CD4-positive, alpha-beta T cell treated with Interferon gamma for 1 hour (primary cell): ENCODE measurements at places on chromosomes 6 and 20.

GRCh38 chr6:25248123-25248522 lies 31.1 kb upstream of the CARMIL1 start:
- DNase-seq, result no peak

DNA sequence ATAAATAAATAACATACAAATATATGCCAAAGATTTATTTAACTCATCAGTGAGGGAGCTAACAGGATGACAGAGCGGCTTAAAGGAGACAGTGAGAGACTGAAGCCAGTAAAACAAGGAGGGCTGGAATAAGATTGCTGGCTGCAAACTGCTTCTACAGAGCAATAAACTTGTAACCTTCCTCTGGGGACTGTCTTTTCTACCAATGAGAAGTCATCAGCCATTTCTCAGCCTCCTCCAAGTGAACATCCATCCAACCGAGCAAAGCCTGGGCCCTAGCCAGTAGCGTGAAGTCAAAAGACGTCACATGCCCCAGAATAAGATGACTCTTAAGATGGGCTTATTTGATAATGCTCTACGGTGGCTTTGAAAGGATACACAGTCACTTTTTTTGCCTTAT lies 42.5 kb downstream of the CPXM1 start:
- DNase-seq, result no peak

GRCh38 chr6:136739501-136739900 lies 52.8 kb downstream of the MAP3K5 start:
- no peak for DNase-seq

DNA sequence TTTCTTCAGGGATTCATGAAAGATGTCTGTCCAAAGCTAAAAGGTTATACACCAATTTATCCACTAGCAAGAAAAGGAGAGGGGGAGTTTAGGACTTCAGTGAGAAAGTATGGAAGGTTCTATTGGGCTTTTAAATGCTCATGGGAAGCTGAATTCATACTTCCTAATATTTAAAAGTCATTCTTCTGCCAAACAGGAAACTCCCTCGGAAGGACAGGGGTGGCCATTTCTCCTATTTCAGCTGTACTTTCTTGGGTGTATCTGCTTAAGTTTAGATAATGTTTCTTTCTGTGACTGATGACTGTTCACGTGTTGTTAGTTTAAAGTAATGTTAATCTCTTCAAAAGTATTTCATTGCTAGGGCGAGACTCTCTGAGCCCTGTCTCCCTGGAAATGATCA lies 80.5 kb upstream of the IFNGR1 start:
- no peak for DNase-seq

DNA sequence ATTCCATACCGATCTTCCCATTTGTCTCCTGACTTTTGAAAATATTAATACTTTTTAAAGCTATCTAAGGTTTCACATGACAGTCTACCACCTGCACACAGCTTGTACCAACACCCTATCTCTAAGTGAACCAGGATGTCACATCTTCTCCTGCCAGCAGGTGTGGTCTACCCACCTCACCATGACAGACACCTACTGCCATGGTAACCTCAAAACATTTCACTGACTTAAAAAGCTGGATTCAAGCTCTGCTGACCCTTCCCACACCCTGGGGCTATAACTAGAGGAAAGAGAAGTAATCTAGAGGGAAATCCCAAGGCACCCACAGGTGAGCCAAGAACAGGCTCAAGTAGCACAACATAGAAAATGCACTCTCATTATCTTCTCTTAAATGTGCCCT lies 1.2 kb downstream of the SLC17A3 start:
- peak; percentile 8 for DNase-seq

- DNase-seq, result no peak
These were observed 754.7 kb upstream of the NRSN1 start for GRCh38 chr6:23371132-23371915.

GRCh38 chr6:116387374-116387773 lies 16.6 kb downstream of the DSE start:
- peak; percentile 65 for DNase-seq

DNA sequence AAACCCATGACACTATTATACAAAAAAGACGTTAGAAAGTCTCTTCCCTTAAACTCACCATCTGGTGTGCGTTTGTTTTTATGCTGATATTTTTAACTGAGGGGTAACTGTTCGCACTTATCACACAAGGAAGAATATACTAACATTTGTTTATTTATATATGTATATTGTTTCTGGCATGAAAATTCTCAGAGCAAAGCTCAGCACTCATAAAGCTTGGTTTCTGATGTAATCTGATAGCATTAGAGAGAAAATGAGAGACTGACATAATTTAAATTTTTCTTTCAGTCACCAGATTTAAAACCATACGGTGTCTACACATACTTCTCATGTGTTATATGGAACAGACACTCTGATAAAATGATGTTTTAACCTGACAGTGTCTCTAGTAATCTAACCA lies 6.9 kb downstream of the BLOC1S5 start:
- DNase-seq, result no peak

DNA sequence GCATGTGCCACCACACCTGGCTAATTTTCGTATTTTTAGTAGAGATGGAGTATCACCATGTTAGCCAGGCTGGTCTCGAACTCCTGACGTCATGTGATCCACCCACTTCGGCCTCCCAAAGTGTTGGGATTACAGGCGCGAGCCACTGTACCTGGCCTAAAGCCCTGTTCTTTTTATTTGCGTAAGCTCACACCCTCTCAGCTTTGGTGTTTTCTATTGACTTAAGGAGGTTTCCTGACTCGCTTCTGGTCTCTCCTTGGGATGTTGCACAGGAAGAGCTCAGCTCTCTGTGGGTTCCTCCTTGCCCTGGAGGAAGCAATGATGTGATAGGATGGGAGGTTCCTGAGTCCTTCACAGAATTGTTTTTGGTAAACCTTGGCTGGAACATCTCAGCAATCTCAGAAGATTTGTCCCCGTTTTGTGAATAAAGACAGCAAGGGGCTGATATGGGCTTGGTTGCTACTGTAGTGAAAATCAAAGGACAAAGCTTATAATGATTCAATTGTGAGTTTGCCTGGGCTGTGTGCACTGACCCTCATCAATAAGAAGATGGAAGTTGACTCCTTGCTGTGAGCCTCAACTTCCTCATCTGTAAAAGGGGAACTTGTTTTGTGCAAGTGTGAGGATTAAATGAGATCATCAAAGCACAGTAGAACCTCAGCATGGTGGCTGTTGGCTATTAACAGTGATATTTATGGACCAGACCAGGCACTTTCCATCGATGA lies 27.0 kb downstream of the TOX2 start:
- no peak for DNase-seq

- DNase-seq, result no peak
These were observed 28.5 kb downstream of the RSPO3 start for GRCh38 chr6:127146932-127147331.

GRCh38 chr6:121652726-121653623 lies 217.5 kb downstream of the GJA1 start:
- DNase-seq, result no peak

DNA sequence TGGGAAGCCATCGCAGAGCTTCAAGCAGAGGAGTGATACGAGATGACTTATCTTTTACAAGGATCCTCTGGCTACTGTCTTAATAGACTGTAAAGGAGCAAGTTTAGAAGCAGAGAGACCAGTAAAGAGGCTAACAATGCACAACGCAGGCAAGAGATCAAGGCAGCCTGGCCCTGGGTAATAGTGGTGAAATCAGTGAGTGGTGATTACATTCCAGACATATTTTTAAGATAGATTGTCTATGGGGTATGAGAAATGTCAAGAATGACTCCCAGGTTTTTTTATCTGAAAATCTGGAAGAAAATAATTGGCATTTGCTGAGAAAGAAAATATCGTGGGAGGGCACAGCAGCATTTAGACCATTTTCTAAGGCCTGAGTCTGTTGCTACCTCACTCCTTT lies 213.6 kb upstream of the HTR1E start:
- no peak for DNase-seq

DNA sequence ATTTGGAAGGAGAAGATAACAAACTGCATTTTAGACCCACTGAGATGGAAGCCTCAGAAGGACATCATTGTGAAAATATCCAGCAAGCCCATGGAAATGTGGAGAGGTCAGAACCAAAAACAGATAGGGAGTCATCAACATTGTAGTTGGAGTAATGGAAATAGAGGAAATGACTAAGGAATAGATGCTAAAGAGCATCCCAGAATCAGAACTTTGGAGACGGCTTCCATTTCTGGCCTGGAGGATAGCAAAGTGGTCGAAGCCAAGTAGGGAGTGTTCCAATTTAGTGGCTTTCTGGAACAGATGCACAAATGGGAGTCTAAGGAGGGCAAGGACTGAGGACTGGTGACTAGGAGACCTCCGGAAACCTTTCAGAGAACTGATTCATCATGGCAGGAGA lies 3.6 kb downstream of the BEND6 start:
- no peak for DNase-seq

DNA sequence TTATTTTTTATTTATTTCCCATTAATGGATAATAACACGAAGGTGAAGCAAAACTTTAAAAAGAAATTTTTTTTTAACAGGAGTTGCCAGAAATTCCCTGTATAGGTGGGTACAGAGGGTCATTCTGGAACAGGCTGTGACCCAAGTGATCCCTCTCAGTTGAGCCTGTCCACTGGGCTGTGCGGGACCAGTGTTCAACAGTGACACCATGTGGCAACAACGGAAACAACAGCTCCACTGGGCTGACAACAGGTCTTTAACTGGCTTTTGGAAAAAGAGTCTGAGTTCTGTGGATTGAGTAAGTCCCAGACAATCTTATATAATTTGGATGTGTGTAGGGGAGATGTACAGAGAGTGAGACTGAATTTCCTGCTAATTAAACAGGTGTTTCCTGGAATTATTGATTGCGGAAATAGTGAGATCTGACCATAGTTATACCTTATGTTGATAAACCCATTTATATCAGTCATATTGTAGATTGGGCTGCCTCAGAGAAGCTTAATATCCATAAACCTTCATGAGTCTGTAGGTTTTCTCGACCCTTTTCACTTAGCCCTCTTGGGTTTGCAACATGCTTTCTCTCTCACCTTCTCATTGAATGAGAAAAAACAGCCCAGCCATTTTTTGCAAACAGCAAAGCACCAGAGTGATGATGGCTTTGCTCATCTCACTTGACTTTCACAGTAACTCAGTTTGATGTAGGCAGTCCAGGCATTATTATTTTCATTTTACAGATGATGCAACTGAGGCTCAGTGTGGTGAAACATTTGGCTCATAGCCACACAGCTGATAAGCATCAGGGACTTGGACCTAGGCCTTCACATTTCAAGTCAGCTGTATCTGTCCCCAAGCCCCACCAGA lies 17.5 kb downstream of the KIAA1755 start:
- DNase-seq, result no peak

DNA sequence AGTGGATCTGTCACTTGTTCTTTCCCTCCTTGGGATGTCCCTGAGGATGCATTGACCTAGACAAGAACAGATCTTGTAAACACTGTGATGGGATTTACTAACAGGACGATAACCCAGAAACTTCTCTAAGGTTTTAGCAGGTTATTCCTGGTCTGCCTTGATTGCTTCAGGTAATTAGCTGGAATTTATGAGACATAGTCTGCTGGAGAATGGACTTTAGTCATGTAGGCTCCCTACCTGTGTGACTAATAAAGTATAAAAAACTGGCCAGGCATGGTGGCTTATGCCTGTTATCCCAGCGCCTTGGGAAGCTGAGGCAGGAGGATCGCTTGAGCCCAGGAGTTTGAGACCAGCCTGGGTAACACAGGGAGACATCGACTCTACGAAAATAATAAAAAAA lies 96.1 kb downstream of the PAK5 start:
- no peak for DNase-seq

DNA sequence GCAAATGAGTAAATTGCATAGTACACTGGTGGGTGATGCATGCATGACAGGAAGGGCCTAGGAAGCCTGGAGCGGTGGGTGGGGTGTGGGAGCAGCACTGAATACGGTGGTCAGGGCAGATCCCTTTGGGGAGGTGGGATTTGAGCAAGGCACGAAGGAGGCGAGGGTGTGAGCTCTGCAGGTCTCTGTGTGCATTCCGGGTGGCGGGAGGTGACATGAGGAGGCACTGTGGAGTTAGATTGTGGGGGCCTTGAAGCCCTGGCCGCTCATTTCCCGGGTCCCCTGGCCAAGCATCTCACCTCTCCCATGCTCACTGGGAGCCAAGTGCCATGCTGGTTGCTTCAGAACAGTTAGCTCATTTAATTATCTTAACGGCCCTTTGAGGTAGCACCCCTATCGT lies 6.2 kb upstream of the SPDEF start:
- no peak for DNase-seq

DNA sequence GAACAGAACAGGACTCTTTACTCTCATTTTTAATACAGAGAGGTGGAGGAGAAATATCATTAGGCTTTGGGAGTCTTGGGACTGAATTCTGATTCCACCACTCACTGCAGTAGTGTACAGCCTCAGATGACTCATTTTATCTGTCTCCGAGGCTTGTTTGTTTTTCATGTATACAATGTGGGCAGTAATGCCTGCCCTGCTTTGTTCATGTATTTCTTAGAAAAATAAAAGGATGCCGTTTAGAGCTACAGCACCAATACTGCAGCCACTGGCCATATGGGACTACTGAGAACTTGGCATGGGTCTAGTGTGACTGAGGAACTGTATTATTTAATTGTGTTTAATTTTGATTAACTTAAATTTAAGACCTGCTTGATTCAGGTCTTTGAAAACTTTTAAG lies 41.2 kb upstream of the JAG1 start:
- no peak for DNase-seq

DNA sequence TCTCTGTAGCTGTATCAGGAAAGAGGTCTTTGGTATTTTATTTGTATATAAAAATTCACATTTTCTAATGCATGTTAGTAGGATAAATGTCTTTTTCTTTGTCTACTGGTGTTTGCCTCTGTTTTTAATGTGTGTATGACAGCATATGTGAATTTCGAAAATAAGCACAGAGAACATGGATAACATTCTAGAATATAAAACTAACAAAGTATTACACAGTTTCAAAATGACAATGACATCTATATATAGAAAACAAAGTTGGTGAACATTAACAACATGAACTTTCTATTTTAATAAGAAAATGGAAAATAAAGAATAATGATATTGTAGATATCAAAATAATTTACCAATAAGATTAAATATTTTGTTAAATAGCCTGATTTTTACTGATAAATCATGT lies 608.0 kb downstream of the COL12A1 start:
- no peak for DNase-seq

DNA sequence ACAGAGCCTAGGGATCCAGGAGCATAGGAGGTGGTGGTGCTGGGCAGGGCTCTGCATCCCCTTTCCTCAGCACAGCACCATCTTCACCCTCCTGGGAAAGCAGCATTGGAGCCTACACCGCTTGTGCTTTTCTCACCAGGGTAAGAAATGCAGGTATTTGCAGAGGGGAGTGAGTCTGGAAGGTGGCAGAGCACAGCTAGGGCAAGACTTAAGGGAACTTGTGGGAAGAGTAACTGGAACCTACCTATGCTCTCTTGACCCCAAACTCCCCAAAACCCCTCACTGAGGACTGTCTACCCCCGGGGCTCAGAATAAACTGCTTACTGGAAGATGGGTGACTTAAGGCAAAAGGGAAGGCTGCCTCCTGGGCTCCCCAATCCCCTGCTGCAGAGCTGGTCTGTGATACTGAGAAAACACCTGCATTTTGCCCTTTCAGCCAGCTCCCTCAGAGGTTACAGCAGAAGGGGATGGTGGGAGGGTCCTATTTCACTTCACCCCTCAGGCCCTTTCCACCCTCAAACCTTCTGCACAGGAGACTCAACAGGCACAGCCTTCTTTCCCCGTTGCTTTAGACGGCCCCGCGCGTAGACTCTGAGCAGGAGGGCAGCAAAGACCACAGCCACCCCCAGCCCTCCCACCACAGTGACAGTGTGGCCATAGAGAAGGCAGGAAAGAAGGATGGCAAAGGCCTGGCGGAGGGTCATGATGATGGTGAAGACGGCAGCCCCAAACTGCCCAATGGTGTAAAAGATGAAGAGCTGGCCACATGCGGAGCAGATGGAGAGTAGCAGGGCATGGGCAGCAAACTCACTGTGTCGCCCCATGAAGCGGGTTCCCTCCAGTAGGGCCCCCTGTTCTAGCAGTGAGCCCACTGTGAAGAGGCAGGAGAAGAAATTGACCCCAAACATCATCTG lies 2.9 kb downstream of the SLC35B2 start:
- DNase-seq, result peak; percentile 30
